ENCODE measurements at places on chromosomes 5 and 9.
A peak's percentile ranks its signal among the peaks of the same experiment; 100 is the strongest.

DNA sequence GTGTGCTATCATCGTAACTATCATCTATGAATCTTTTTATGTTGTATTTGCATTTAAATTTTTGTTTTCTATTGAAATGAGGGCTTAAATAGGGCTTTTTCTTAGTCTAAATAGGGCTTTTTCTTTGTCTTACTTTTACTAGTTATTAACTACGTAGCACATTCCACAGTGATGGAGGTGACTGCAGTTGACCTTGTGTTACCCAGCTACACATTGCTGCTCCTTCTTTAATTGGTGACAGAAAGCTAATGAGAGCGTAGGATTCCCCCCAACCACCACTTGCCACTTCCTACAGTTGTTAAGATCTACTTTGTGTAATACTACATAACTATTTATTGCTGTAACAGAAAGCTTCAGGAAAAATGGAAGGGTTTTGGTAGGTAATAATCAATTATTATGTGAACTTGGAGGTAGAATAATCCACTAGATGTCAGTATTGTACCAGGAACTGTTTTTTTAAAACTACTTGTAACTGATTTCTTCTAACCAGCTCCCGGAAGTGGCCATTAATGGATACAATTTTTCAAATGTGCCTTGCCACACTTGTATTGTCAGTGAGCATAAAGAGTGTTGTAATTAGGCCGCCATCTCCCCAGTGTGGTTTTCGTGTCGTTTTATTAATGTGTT is 18.0 kb downstream of the MTRR start:
- DNase-seq: no peak

GRCh38 chr9:12183321-12183720 is 509.9 kb upstream of the TYRP1 start:
- DNase-seq: no peak

- no peak for DNase-seq
These were observed 16.1 kb upstream of the FRMD3 start for GRCh38 chr9:83554278-83554677.

DNA sequence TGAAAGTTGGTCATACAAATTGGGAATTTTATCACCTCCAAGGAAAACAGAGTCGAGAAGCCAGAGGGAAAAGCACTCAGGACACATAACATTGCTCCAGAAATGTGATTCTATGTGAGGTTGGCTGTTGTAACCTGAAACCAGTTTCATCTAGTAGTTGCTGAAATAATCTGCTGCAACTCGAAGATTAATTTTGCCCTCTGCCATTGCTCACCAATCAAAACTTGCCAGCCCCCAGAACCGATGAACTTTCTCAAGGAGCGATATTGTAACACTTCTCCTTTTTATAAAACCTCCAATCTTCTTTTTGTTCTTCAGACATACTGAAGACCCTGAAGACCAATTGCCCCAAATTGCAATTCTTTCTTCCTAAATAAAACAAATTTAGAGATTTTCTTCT is 31.1 kb downstream of the C5orf58 start:
- DNase-seq: no peak

GRCh38 chr9:133814586-133815208 is 76.5 kb upstream of the SARDH start:
- DNase-seq: no peak

DNA sequence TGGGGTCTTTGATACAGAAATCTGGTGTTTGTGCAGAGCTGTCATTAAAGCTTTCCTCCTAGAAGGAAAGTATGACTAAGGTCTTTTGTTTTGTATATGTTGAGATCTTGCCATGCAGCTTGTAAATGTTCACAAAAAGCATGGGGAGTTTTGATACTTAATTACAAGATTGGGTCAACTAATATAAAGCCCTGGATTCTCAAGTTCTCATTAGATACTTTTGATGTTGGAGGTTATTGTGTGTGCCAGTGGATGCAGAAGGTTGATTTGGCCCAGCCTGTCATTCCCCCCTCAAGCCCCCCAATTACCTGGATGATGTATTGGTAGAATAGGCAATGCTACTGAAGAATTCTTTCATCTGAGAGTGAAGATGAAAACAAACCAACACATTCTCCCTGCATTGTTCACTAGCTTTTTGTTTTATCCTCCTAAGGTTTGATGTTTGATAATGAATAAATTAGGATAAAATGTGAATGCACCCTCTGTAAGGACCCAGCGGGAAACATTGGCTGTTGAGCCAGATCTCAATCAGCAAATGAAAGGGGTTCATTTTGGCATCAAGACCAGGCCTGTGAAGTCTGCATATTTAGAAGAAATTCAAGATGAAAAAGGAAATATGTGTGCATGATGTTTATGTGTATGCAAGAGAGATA is 61.9 kb upstream of the ADAMTS19 start:
- no peak for DNase-seq

DNA sequence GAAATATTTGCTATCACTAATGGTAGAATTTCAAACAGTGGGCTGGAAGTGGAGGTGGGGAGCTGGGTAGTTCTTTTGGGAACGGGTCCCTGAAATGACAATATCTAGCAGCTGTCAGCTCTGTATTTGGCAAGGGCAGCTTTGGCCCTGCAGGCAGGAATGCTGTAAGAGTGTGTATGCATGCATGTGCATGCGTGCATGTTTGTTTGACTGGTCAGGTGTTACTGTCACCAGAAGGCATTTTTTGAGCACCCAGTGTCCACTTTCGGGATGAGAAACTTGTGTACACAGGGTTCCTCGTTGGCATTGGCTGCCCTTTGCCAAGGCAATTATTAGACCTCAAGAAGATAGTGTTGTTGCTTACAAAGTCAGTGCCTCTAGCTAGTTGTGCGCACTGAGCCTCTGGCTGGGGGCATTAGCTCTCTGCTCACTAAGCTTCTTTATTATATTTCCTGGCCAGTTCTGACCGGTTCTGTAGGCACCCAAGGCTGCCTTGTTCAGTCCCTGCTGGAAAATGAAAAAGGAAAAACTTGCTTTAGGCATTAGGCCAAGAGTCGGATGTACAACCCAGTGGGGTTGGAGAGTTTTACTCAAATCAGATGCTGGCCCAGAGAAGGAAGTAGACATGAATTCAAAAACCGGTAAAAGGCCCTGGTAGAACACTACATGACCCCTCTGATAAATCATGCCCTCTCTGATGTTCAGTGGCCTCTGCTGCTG is 2.0 kb downstream of the CYFIP2 start:
- no peak for DNase-seq

GRCh38 chr9:136229096-136230065 is 16.2 kb downstream of the QSOX2 start:
- no peak for DNase-seq

- peak; percentile 38 for DNase-seq
These were observed 982 bp downstream of the EPB41L4A start for GRCh38 chr5:112417931-112418658.

Data from stimulated activated CD8-positive, alpha-beta memory T cell treated with anti-CD3 and anti-CD28 coated beads, Interleukin-4, amount 100 ng/mL, for 24 hours (primary cell).